DMS79 (cell line): ENCODE measurements at places on chromosomes 3 and 15.

DNA sequence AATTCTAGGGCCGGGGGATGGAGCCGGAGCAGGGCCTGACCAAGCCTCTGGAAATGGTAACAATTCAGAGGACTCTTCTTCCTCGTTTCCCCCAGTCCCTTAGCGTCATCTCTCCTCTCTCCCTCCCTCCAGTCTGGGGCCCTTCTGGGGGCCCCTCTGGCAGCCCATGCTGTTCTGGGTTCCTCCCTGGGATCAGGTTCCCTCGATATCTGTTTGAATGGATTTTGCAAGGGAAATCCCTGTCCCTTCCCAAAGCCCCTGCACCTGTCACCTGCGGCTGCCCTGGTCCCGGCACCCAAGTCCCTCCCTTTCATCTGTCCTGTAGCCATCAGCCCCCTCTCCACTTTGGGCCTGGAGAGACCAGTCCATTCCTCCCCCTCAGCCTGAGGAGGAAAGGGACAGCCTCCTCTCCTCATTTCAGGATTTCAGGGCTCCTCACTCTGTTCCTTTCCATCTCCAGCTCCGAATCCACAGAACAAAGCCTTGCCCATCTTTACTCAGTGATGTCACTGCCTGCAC is 1.7 kb upstream of the PLCB2 start:
- no peak for DNase-seq

GRCh38 chr3:105564546-105565288 is 198.0 kb downstream of the ALCAM start:
- no peak for DNase-seq

GRCh38 chr15:75927601-75928000 is 23.9 kb downstream of the FBXO22 start:
- DNase-seq, result no peak

GRCh38 chr3:45491344-45491743 is 103.0 kb downstream of the LARS2 start:
- no peak for DNase-seq
